Activated naive CD4-positive, alpha-beta T cell treated with Interleukin-2 at 50 U/mL for 16 hours (primary cell): ENCODE measurements at places on chromosomes 3 and 15.

DNA sequence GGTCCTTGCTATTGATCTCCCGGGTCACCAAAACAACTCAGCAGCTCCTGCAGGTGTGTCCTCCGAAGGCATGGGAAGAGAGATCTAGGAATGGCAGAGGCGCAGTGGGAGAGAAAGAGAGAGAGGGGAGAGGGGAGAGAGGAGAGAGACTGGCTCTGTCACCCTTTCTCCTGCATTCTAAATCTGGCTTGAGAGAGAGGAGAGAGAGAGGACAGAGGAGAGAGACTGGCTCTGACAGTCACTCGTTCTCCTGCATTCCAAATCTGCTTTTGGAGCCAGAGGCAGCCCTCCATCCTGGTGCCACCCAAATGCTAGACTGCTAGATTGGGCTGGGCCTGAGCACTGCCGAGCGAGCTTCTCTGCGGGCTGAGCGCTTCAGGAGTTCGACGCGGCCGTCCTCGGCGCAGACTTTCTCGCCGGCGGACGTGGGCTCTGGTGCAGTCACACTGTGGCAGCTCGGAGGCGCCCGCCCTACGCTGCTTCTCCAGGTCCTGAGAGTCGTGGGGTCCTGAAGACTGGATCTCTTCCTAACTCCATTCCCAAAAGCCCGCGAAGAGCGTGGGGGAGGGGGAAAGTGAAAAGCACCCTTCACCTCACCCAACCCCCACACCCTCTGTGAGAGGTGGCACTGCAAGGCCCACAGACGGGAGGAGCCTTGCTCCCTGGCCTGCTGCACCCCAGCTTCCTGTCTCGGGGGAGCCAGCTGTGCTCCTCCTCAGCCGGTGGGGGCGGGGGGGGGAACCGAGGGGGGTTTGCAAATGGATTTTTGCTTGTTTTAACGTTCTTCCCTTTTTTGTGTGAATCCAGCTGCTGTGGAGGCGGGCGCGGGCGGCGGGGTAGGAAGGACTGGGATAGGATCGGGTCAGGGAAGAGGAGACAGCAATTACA lies 222.3 kb downstream of the MEIS2 start:
- no peak for DNase-seq

DNA sequence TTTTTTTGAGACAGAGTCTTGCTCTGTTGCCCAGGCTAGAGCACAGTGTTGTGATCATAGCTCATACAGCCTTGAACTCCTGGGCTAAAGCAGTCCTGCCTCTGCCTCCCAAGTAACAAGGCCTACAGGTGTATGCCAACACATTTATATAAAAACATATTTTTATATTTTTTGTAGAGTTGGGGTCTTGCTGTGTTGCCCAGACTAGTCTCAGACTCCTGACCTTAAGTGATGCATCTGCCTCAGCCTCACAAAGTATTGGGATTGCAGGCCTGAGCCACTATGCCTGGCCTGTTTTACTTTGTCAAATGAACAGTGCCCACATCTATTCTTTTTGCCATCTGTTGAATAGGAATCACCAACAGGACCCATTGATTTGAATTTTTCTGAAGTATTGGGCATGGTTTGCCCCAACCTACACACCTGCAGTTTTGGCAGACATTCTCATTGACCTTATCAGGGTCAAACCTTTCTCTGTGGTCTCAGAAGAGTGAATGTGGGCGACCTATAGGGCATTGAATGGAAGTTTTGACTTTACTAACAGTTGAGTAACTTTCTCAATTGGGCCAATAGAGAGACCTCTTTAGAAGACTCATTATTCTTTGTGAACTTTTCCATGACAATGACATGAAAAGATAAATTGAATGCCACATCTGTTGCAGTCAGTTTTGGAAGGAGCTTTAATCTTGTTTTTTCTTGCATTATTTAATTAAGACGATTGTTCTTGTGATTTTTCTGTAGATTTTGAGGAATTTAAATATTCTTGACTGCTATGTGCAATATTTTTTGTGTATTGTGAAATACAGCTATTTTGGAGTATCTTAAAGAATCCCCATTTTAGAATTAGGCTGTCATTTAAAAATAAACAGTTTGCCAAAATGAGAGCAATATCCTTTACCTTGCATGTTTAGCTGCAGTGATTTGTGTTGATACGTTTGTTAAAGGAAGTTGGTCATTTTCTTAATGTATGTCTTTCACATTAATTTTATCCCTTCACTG lies 2.7 kb downstream of the IREB2 start:
- no peak for DNase-seq

DNA sequence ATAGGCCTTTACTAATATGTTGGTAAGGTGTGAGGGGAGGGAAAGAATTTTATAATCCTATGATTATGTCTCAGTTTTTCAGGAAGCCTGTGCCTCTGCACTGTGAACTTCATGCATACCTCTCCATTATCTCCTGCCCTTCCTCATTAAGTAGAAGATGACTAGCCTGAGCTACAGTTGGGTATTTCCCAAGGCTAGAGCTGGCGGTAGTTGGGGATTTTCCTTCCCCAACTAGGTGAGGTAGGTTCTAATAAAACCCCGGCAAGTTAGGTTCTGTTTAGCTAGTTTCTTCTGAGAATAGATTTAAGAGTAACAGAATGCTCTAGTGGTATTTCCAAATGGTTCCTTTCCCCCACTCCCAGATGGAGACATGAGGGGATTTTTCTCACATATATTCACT lies 414.5 kb downstream of the GRM7 start:
- no peak for DNase-seq

- no peak for DNase-seq
Measured at GRCh38 chr3:162262129-162262528, 765.5 kb downstream of the OTOL1 start.

GRCh38 chr3:131233900-131234668 lies 147.5 kb upstream of the NUDT16 start:
- no peak for DNase-seq

DNA sequence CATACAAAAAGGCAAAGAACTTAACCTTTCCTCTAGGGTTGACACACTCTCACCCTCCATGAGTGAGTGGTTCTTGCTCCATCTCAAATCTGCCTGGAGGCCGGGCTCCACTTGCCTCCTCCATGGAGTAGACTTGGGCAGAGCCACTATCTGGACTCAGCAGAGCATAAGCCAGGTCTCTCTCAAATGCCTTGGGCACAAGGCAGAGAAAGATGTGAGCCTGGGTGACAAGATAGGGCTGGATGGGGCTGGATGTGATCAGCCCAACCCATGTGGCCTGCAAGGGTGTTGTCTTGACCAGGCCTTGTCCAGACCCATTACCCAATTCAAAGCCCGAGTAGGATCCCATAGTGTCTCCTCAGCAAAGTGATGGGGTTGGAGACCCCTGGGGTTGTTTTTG lies 4.2 kb upstream of the RPL29 start:
- no peak for DNase-seq

- no peak for DNase-seq
Measured at GRCh38 chr3:72907731-72908620, 20.1 kb downstream of the GXYLT2 start.

- DNase-seq: no peak
Measured at GRCh38 chr3:186044968-186045367, 63.9 kb downstream of the ETV5 start.

DNA sequence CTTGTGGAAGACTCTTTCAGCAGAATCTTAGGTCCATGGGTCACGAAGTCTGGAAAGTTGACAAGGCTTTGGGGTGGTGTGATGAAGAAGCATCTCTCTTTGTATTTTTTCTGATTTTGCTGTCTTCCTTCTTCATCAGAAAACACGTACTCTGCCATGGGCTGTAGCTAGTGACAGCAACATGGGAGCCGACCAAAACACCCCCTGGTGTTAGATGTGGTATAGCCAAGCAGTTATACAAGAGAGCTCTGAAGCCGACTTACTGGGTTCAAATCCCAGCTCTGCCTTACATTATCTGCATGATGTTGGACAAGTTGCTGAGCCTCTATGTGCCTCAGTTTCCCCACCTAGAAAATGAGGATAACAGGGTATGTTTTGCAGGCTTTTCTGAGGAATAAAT lies 32.9 kb upstream of the LYZL4 start:
- DNase-seq: no peak

GRCh38 chr3:50584391-50584790 lies 15.1 kb downstream of the HEMK1 start:
- no peak for DNase-seq

- no peak for DNase-seq
Measured at GRCh38 chr3:140494970-140495369, 182.9 kb upstream of the TRIM42 start.

GRCh38 chr15:64379216-64379960 lies 1.9 kb downstream of the PCLAF start:
- no peak for DNase-seq

- no peak for DNase-seq
Measured at GRCh38 chr3:27253391-27253790, 115.8 kb downstream of the NEK10 start.

DNA sequence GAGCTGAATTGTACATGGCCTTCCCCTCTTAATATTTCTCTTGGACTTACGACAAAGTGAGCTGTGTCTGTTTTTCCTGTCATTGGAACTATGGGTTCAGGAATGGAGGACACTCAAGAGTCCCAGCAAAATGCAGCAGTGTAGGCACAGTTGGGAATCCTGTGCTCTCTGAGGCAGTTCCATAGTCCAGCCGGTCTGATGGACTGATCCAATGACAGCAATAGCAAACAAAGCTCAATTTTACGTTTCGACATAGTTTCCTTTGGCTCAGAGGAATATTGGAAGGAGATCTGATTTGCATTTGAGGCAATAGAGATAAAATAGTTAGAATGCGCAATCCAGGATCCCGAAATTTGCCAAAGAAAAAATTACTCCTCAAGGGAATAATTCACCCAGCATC lies 276.9 kb upstream of the CNTN3 start:
- no peak for DNase-seq

GRCh38 chr15:23857028-23857641 lies 170.0 kb upstream of the NDN start:
- no peak for DNase-seq

DNA sequence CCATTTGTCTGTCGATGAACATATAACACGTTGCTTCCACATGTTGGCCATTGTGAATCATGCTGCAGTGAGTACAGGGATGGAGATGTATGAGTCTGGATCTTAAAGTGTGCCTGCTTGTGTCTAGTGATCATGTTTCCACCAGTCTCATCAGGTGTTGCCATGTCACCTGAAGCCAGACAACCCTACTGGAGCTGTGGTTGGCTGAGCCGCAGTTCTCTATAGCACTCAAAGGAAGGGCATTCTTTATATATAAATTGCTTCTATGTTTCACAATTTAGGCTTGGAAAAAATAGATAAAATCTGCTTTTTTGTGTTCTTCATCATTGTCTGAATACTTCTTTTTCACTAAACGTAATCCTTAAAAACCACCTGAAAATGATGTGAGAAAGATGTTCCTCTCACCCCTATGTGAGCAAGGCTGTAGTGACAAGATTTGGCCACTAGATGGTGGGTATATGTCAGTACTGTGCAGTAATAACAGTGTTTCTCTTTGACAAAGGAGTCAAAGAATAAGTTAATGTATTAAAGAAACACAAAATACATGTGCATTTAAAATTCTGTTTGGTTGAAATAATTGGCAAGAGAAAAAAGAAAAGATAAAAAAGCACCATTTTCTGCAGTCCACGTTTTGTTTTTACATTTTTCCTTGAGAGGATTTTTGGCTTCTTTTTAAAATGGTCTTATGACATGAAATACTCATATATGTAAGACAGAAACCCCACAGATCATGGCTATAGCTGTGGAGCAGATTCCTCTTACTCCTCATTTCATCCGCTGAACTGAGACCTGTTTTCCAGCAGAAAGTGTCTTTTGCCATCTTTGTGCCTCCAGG lies 394.5 kb upstream of the DPPA4 start:
- peak; percentile 49 for DNase-seq

- no peak for DNase-seq
Measured at GRCh38 chr3:8743021-8743601, 9.5 kb downstream of the CAV3 start.

GRCh38 chr3:5769825-5770224 lies 582.3 kb downstream of the EDEM1 start:
- DNase-seq: no peak

- DNase-seq: no peak
Measured at GRCh38 chr15:80323285-80323684, 71.3 kb upstream of the CTXND1 start.
